Activated T-helper 1 cell treated with anti-CD3 and anti-CD28 coated beads, Interleukin-12 subunit alpha, Interleukin-12 subunit beta, Interleukin-2, Interleukin-4 antibody, amounts not matched to agents 30 ng/mL and 10 ng/mL and 1 ng/mL, durations not matched to agents 14 hours and 24 hours and 36 hours (primary cell): ENCODE measurements at places on chromosomes 3 and 15. TPM values are rescaled to one million over a fixed set of nuclear protein-coding genes. Genes with fewer than 3 reads are reported as not detected.

C3orf85 gene
- not detected in 2 replicates for total RNA-seq

LOXL1 gene
- total RNA-seq = 0.34 and 1.3 TPM in 2 replicates

PPM1L gene
- 2.7 and 3.3 TPM in 2 replicates for total RNA-seq

CGGBP1 gene
- total RNA-seq = 90.5 and 95.0 TPM in 2 replicates

IL17RE gene
- 3.2 and 3.5 TPM in 2 replicates for total RNA-seq

TRPM1 gene
- total RNA-seq = not detected in 2 replicates

MESP2 gene
- total RNA-seq = 0.10 TPM in 1 of 2 replicates, not detected in the other

KLHL40 gene
- total RNA-seq = not detected in 2 replicates

FBXO40 gene
- not detected in 2 replicates for total RNA-seq

EOMES gene
- total RNA-seq = 29.6 and 30.7 TPM in 2 replicates

CDC25A gene
- 50.9 and 52.6 TPM in 2 replicates for total RNA-seq

GOLGA6L2 gene
- not detected in 2 replicates for total RNA-seq

A4GNT gene
- not detected in 2 replicates for total RNA-seq

ATRIP gene
- total RNA-seq = 16.5 and 20.5 TPM in 2 replicates

SEMA5B gene
- total RNA-seq = not detected in 2 replicates

ROPN1 gene
- total RNA-seq = not detected in 2 replicates

ARHGAP31 gene
- 7.5 and 8.0 TPM in 2 replicates for total RNA-seq

GRCh38 chr15:40367371-40367685 is 9.3 kb downstream of the DISP2 start:
- no peak for DNase-seq

DNA sequence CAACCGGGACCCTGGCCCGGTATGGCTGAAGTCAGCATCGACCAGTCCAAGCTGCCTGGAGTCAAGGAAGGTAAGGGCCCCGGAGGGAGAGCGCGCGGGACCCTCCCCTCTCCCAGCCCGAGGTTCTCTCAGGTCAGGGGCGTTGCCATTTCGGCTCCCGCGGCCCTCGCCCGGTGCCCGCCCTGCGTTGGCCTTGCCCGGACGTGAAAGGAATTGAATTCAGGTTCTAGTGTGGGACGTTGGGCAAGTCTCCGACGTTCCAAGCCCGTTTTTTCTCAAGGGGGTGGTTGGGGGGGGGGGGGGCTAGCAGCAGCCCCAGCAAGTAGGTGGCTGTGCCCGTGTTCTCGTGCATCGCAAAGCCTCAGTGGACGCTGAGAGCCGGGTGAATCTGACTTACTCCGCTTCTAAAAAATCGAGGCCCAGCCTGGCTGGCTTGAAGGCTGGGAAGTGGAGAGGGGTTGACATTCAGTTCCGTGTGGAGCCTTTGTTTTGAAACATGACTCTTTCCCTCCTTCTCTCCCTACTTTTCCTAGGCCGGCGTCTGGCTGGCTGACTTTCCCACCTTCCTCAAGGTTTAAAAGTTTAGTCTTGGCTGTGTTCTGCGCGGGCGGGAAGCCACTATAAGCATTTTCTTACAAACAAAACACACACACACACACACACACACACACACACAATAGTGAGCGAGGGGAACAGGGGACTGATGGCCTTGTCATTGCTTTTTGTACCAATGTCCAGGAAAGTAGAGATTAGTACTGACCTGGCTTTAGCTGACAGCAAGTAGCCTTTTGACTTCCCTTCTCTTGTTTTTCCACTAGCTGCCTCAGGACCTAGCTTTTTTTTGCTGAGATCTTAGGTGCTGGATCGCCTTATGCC is at the start of gene UTS2B:
TSS of gene UTS2B (minus strand) at position 873 of the 876 bp plus-strand sequence. CDS start 48,337 bp downstream, outside the sequence.
- DNase-seq = no peak

DNA sequence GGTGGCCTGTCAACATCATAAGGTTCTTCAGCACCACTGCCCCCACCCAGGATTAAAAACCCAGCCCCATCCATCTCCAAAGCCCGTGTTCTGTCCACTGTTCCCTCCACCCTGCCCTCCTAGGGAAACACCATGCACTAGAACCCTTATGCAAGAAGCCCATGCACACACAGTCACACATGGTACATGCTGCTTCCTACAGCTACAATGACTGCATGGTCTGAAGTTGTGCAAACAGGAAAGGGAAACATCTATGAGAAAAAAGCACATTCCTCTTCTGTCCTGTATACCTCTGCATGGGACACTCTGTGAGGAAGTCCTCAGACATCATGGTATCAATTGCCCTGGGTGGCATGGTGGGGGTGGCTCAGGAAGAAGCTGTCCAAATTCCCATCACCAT is 108.6 kb upstream of the MRPS22 start:
- no peak for DNase-seq

GRCh38 chr3:102810937-102811336 is 376.1 kb downstream of the ZPLD1 start:
- DNase-seq = no peak

GRCh38 chr15:37097144-37097919 is 3.0 kb downstream of the MEIS2 start:
- no peak for DNase-seq

DNA sequence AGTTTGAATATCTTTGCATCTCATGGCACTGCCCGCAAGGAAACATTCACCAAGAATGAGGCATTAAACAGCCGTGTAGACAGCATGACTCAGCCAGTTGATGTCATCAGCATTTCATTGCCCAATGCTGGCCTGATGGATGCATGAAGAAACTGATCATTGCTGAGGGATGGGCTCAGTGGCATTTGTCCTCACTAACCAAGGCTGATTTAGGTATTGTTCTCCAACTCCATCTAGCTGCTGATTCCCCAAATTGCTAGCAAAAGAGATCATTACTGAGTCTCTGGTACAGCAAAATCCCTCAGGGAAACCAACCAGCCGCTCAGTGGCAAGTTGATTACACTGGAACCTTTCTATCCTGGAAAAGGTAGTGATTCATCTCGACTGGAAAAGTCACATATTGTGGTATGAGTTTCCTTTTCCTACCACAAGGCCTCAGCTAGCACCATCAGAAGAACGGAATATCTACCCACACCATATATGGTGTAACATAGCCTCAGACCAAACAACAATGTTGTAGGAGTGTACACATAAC is 186.5 kb upstream of the GAP43 start:
- no peak for DNase-seq

GRCh38 chr3:170058127-170058526 is 20.3 kb downstream of the GPR160 start:
- no peak for DNase-seq

GRCh38 chr15:72994534-72995177 is 57.6 kb upstream of the NEO1 start:
- no peak for DNase-seq

DNA sequence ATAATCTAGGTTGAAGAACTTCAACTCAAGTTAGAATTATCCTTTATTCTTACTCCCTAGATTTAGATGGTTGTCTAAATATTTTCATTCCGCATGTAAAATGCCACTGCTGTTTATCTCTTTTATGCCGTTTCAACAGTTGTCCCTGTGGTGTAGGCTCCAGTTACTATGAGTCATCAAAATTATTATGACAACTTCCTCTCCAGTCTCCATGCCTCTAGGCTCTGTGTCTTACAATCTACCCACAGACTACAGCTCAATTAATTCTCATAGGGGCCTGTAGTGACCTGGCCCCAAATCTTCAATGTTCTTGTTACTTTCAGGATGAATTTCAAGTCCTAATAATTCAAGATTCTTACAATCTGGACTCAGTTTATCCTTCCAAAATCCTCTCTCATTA is 105.8 kb upstream of the UNC13C start:
- no peak for DNase-seq

- no peak for DNase-seq
These were observed 34.9 kb downstream of the TSPAN3 start for GRCh38 chr15:77035999-77036471.

GRCh38 chr15:40058476-40059140 is 19.6 kb upstream of the SRP14 start:
- no peak for DNase-seq

DNA sequence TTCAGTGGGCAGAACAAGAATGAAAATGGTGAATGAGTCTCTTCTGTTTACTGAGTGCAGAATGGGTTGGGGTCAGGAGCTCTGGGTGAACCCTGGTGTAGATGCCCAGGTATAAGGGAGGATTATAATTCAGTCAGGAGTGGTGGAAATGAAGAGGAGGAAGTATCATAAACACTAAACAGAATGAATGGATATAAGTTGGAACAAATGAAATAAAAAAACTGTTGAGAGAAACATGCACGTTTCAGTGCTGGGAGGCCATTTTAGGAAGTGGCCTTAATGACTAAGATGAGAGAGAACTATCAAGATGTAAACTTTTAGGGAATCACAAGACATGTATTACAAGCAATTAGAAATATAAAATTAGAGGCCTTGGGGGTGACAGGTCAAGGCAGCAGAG is 32.8 kb upstream of the LEKR1 start:
- no peak for DNase-seq

GRCh38 chr3:36784138-36784635 is 19.8 kb upstream of the DCLK3 start:
- no peak for DNase-seq

DNA sequence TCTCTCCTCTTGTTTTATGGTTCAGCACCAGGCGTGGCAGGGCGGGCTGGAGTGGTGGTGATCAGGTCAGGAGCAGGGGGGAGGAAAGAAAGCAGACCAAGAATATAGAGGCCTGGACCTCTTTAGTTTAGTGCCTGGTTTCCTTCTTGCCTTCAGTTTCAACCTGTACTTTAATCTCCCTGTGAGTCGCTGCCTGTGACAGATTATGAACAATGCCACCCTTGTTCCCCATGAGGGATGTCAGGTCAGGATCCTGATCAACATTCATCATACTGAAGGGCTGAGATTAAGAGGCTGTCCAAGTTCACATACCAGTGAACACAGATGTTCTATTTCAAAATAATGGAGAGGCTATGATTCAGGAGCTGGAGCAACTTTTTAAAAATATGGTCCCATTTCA is 11.4 kb downstream of the ENTPD3 start:
- DNase-seq = no peak

GRCh38 chr15:45443645-45444044 is 65.3 kb upstream of the GATM start:
- no peak for DNase-seq

GRCh38 chr15:56654624-56655023 is 78.7 kb downstream of the ZNF280D start:
- no peak for DNase-seq

DNA sequence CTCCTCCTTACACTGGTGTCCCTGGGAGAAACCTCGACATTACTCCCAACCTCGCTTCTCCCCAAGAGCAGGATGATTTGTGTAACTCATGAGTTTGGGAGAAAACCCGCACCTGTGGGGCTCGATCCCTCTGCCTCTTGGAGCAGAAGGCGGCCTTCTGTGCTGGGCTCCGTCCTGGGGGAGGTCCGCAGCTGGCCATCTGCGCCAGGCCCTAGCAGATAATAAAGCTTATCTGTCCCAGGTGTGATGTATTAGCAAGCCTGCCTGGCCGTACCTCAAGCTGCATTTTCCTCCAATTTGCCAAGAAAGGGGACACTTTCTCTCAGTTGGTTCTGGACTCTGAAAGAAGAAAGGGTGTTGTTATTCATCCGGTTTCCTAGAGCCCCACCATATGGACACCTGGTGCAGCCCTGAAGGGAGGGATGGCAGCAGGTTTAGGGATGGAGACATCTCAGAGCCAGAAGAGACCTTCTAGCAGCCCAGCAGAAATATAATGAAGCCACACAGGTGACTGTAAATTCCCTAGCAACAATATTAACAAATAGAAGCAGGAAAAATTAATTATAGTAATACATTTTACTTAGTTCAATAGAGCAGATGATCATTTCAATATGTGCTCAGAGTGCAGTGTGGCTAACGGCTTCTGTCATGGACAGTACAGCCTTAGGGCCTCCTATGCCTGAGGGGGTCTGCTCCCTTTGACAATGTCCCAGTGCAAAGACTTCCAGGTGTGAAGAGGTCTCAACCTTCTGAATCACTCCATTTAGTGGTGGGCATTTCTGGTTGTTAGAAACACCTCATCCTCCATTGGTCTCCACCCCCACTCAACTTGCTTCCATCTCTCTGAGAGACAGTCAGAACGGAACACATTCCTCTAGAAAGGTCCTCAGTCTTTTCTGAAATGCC is 94.8 kb downstream of the CPN2 start:
- DNase-seq = no peak

GRCh38 chr3:64138656-64139375 is 86.5 kb downstream of the PRICKLE2 start:
- no peak for DNase-seq

- DNase-seq = no peak
These were observed 91.0 kb upstream of the PRR23C start for GRCh38 chr3:139135657-139136056.

DNA sequence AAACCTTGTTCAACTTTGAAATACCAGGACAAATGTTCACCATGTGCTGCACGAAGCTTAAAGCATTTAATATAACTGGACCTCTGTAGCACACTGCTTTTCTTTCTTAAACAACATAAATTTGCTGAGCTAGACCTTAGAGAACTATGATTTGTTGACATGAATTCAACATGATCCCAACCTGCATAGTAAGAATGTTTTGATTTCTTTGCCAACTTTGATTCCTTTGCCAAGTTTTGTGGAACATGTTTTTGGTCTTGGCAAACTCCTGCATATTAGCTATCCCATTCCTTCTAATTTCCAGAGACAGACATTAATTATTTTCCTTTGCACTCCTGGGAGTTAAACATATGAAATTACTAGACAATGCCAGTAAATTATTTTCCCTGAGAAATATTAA is 197.2 kb upstream of the RBMS3 start:
- DNase-seq = no peak

GRCh38 chr3:100093831-100094230 is 20.5 kb downstream of the FILIP1L start:
- no peak for DNase-seq

DNA sequence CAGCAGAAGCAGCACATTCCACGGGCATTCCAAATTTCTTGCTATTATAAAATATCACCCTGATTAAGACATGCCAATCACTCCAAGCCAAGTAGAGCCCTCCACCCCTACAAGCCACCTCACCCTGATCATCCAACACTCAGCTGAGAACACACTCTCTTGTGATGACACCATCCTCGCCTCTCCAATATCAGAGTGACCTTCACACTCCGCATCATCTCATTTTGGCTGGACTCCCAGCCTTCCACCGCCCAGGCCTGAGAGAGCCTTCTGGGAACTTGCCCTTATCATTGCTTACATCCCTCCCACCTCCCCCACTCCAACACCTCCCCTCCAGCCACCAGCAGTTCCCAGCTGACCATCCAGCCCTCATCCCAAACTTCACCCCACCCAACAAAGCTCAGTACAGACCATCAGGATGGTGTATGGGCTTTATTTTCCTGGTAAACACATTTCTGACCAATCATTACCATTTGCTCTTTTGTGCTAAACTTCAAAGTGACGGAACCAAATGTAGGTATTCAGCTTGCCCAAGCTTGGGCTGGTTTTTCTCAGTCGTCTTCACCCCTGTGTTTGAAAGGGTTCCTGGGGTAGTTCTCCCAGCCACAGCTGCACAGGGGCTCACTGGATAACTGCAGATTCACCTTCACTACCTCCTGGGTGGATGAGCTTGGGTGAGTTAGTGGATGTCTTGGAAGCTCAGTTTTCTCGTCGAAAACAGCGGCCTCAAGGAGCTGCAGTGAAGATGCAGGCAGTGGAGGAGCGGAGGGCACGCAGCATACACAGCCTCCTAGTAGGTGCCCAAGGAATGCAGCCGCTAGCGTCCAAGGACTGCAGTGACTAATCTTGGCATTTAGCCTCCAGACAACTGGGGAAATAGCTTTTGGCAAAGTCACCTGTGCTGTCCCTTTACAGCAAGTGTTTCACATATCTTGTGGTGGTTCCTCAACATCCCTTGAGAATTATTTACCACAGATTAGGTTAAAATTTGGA is 115.1 kb downstream of the LIPC start:
- DNase-seq = no peak
